ENCODE measurements at places on chromosomes 13 and 19. TPM values are rescaled to one million over a fixed set of nuclear protein-coding genes. Genes with fewer than 3 reads are reported as not detected.

S1PR4 gene
- not detected for total RNA-seq

MAB21L1 gene
- 0.49 TPM for total RNA-seq

MUC16 gene
- total RNA-seq: not detected

CEACAM1 gene
- total RNA-seq: not detected

TIMM29 gene
- 23.8 TPM for total RNA-seq

IGFL3 gene
- not detected for total RNA-seq

ZSWIM9 gene
- total RNA-seq: 3.9 TPM

ICAM1 gene
- 0.98 TPM for total RNA-seq

FREM2 gene
- total RNA-seq: 2.5 TPM

DIRAS1 gene
- 21.4 TPM for total RNA-seq

ZNF699 gene
- 13.0 TPM for total RNA-seq

ZNF575 gene
- total RNA-seq: 0.49 TPM

FAM216B gene
- total RNA-seq: 0.74 TPM

KLK7 gene
- not detected for total RNA-seq

KLK13 gene
- total RNA-seq: not detected

CXCL17 gene
- not detected for total RNA-seq

GPR4 gene
- 0.25 TPM for total RNA-seq

RNF225 gene
- total RNA-seq: not detected

PSG2 gene
- total RNA-seq: not detected

LYPD4 gene
- total RNA-seq: not detected

PPP2R1A gene
- 133 TPM for total RNA-seq

ZNF490 gene
- total RNA-seq: 14.8 TPM

NECTIN2 gene
- total RNA-seq: 19.4 TPM

PNMA8A gene
- 69.3 TPM for total RNA-seq

VSIG10L gene
- 0.98 TPM for total RNA-seq

KANK2 gene
- total RNA-seq: 9.3 TPM

PDE4A gene
- 5.2 TPM for total RNA-seq

SYCN gene
- not detected for total RNA-seq

RFPL4A gene
- total RNA-seq: not detected

KIR2DL3 gene
- not detected for total RNA-seq

NMRK2 gene
- not detected for total RNA-seq

ALG11 gene
- total RNA-seq: 20.2 TPM

URAD gene
- not detected for total RNA-seq

AMER2 gene
- total RNA-seq: 129 TPM

PSENEN gene
- total RNA-seq: 9.8 TPM

IGFL2 gene
- total RNA-seq: not detected

ANGPTL8 gene
- total RNA-seq: not detected

SKA3 gene
- 6.1 TPM for total RNA-seq

ETV2 gene
- not detected for total RNA-seq

C19orf73 gene
- total RNA-seq: 0.25 TPM

ENOX1 gene
- 29.7 TPM for total RNA-seq

UCHL3 gene
- total RNA-seq: 31.5 TPM

CCNE1 gene
- 1.2 TPM for total RNA-seq

SELENOV gene
- total RNA-seq: not detected

SHD gene
- 2.2 TPM for total RNA-seq

RNF17 gene
- total RNA-seq: not detected

RBM26 gene
- 48.2 TPM for total RNA-seq
